Stimulated activated CD8-positive, alpha-beta memory T cell treated with anti-CD3 and anti-CD28 coated beads, Interleukin-2, amount 100 ng/mL, for 1 hour (primary cell): ENCODE measurements at places on chromosomes 11 and 22.
A peak's percentile ranks its signal among the peaks of the same experiment; 100 is the strongest.

DNA sequence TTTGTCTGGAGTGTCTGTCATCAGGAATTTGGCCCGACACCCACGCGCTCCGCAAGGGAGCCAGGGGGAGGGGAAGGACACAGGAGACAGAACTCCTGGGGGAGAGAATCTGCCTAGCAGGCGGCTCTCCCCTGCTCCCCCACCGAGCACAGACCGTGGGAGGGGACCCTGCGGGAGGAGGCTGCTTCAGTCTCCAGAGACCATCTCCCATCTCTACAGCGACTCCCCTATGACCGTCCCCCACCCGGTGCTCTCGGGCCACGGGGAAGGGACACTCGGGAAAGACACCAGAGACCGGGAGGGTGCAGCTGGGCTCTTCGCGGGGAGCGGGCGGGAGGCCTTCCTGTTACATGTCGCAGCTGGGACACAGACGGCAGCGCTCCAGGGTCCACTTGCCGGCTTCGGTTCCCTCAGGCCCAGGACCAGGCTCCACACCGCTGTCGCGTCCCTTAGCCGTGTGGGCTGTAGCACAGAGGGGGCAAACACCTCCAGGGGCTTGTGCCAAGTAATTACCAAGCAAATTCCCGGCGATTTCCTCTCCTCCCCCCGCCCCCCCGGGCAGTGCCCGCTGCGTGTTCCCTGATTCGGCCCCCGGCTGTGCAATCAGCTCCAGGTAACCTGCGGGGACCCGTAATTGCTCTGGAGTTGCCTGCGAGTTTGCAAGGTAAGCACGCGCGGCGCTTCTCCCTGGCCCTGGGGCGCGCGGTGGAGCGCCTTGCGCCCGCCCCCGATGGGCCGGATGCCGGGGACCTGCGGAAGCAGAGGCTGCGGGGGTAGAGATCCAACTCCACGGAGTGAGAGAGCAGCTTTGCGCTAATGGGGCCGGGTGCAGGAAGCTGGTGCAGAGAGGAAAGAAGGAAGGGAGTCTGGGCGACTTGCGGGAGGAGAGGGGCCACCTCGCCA lies 155.1 kb upstream of the CADM1 start:
- no peak for DNase-seq

- DNase-seq = no peak
Measured at GRCh38 chr11:115133475-115134209, 370.6 kb downstream of the CADM1 start.

- DNase-seq = no peak
Measured at GRCh38 chr11:13831696-13832095, 130.8 kb upstream of the SPON1 start.

DNA sequence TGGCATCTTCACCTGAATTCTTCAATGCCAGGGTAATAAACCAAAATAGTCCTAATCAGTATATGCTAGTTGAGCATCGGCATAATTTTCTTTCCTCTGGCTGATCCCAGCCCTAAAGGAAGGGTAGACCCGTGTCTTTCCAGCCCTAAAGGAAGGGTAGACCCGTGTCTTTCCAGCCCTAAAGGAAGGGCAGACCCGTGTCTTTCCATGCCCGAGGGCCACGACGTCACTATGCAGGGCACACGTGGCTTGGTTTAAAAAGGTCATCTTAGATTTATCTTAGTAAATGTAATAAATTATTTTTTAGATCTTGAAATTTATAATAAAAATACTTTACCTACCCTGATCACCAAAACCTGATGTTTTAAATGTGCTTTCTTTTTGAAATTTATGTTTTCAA lies 45.5 kb downstream of the BID start:
- no peak for DNase-seq

- DNase-seq = no peak
Measured at GRCh38 chr22:45082795-45083194, 73.0 kb upstream of the PHF21B start.

- DNase-seq = no peak
Measured at GRCh38 chr22:32854351-32854804, 52.9 kb downstream of the TIMP3 start.

GRCh38 chr11:118877487-118878162 lies 6.1 kb upstream of the CXCR5 start:
- DNase-seq = no peak

DNA sequence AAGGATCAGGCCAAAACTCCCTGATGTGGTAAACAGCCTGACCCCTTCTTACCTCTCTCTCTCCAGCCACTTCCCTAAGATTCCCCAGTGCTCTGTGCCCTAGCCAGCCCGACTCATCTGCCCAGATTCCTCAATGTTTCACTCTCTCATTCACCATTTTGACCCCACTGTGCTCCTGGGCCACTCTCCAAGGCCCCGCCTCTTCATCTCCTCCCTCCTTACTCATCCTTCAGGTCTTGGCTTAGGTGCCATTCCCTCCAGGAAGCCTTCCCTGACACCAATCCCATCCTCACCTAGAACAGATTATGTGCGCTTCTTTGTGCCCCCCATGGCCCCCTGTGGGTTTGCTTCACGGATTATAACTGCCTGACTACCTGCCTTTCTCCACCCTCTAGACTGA lies 13.2 kb downstream of the SLC43A3 start:
- no peak for DNase-seq

DNA sequence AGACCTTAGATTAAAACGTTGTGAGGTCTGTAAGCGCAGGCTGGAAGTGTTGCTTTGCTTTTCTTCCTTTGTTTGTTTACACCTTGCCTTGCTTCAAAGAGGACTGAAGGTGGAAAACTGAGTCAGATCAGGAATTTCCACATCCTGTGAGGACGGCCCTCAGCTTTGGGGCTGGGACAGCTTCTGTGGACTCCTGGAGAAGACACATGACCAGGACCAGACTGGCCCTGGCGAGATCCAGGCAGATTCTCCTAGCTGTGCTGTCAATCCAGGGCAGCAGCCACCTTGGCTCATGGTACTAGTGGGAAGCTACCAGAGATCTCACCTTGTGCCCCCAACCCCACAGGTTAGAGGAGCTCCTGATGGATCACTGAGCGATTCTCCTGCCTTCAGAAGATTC lies 1461.9 kb downstream of the TBC1D22A start:
- no peak for DNase-seq

DNA sequence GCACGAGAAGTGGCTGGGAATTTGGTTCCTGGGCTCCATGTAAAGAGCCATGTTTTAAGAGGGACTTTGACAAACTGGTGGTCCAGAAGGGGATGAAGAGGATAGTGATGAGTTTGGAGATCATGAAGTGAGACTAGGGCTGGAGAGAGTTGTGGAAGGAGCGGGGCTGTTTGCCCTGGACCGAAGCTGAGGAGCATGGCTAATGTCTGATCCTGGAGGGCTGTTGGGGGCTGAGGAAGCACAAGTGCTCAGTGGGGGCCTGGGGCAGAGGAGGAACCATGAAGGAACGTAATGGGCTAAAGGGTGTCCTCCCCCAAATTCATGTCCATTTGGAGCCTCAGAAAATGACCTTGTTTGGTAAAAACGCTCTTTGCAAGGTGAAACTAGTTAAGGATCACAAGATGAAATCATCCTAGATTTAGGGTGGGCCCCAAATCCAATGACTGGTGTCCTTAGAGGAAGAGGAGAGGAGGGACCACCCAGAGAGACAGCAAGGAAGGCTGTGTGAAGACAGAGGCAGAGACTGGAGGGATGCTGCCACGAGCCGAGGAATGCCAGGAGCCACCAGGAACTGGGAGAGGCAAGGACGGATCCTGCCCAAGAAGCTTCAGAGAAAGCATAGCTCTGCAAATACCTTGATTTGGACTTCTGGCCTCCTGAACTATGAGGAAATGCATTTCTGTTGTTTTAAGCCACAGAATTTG lies 107.3 kb upstream of the LMO1 start:
- DNase-seq = no peak

DNA sequence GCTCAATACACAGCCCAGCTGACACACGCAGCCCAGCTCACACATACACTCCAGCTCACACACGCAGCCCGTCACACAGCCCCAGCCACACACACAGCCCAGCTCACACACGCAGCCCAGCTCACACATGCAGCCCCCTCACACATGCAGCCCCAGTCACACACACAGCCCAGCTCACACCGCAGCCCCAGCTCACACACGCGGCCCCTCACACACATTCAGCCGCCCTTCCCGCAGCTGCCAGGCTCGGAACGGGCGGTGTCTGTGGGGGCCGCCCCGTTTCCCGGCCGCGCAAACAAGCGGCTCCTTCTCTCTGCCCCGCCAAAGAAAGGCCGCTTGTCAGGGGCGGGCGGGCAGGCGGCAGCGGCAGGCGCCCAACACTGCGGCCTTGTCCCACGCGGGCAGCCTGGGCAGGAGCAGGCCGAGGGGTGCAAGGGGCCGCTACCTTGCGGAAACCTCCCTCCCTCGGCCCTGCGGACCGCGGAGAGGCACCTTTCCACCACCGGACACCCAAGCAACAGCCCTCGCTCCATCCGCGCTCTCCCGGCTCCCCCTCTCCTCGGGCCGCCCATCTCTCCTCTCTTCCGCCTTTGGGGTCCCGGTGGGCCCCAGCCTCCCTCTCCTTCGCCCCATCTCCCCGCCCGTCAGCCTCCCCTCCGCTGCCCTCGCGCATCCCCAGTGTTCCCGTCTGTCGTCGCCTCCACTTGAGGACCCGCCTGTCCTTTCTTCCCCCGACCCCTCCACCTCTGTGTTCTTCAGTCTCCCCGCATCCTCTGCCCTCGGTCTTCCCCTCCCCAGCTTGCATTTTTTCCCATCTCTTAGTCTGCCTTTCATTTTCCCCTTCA lies 2.2 kb downstream of the PHLDB1 start:
- DNase-seq = no peak

- no peak for DNase-seq
Measured at GRCh38 chr22:30202531-30203006, 44.0 kb downstream of the LIF start.

GRCh38 chr11:123373754-123374621 lies 56.1 kb upstream of the GRAMD1B start:
- no peak for DNase-seq

DNA sequence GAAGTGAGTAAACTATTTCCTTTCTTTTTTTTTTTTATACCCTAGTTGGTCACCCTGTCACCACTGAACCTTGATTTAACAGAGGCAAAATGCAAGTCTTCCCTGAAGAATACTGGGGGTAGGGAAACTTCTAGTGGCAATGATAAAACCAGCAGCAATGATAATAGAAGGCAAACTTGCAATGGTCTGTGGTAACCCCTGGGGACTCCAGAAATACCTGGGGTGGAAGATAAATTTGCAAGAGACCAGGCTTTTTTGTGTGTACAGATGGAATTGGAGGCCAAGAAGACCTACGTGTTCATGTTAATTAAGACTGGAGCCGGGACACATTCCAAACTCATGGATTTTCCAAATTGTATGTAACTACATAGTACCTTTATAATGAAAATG lies 11.6 kb downstream of the APOL5 start:
- no peak for DNase-seq

GRCh38 chr11:86414032-86414431 lies 39.3 kb downstream of the CCDC81 start:
- DNase-seq = no peak

DNA sequence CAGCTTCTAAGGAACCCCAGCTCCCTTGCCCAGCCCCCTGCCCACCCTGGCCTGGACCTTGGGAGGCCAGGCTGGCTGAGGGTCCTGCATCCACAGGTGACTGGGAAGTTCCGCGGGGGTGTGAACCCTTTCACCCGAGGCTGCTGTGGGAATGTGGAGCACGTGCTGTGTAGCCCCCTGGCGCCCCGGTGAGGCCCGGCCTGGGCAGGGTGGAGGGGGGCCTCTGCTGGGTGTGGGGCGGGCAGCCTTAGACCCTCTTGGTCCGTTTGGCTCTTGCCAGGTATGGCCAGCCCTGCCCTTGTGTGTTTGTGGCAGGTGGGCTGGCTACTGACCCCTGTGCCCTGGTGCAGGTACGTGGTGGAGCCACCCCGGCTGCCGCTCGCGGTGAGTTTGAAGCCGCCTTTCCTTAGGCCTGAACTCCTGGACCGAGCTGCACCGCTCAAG lies 8.9 kb downstream of the ZDHHC8 start:
- no peak for DNase-seq

GRCh38 chr11:123083623-123084029 lies 21.7 kb upstream of the HSPA8 start:
- DNase-seq = peak; percentile 30

- no peak for DNase-seq
Measured at GRCh38 chr22:47000888-47001287, 238.4 kb downstream of the TBC1D22A start.

DNA sequence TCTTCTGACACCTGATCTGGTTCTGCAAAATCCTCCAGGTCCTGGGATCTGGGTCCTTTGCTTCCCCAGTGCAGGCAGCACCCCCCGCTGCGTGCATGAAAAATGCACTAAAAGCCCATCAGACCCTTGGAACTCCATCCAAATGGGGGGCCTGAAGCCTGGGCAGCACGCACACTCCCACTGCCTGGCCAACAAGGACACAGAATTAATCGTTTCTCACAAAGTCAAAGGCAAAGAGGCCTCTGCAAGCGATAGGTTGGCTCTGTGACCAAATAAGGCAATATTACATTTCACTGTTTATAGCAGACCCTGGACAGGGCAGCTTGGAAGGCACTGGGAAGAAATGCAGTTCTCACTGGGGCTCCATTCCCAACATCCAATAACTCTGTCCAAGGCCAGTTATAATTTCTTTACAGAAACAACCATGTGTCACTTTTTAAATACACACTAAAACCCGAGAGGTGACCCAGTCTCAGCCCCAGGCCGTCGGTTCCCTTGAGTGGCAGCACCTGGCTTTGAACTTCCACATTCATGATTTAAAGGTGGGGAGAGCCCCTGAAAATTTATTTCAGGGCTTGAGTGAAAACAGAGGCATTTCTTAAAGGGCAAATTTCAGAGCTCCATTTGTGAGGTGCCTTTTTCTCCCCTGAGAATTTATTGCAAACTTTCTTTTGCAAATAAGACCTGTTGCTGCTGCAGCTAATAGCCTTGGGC lies 114.4 kb upstream of the ANO1 start:
- DNase-seq = no peak

DNA sequence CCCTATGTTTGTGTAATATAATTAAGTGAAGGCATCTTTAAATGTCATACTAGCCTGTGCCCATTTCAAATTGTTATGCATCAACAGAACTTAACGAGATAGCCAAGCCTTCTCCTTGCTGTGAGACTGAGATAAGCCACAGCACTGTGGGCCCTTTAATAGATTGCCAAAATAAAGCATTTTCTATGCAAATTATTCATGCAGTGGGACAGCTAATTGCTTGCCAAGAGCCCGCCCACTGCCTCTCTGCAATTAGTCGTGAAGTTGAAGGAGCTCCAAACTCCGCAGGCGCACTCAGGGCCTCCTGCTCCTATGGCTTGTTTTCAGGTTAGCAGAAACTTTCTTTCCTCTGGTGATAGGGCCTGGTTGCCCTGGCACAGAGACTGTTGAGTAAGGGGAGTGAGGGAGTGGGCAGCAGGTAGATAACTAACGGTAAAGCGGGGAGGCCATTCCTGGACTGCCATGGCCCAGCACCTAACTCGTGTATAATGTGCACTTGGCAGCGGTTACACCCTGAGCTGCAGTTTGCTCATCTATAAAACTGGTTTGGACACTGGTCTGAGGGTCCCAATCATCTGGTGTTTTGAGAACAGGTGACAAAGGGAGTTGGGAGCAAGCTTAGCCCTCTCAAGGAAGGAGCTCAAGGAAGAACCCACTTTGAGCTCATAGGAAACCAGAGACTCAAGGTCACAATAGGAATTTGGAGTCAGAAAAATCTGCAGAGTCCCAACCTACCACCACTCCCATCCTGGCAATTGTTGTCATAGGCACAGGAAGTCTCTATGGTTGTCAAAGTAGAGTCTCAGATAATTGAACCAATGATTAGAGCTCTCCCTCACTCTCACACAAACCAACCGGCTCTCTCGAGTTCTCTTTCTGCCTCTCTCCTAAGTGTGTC lies 33.9 kb upstream of the RIC3 start:
- DNase-seq = no peak
